ENCODE measurements at places on chromosomes 7 and 10.

- DNase-seq, result no peak
Observed at GRCh38 chr10:116215651-116216050, 57.4 kb downstream of the GFRA1 start.

GRCh38 chr7:77757589-77757988 lies 40.6 kb downstream of the TMEM60 start:
- DNase-seq, result no peak

GRCh38 chr7:70156057-70156456 lies 557.8 kb downstream of the AUTS2 start:
- no peak for DNase-seq

- DNase-seq, result no peak
Observed at GRCh38 chr10:91549262-91549661, 83.6 kb downstream of the PPP1R3C start.

DNA sequence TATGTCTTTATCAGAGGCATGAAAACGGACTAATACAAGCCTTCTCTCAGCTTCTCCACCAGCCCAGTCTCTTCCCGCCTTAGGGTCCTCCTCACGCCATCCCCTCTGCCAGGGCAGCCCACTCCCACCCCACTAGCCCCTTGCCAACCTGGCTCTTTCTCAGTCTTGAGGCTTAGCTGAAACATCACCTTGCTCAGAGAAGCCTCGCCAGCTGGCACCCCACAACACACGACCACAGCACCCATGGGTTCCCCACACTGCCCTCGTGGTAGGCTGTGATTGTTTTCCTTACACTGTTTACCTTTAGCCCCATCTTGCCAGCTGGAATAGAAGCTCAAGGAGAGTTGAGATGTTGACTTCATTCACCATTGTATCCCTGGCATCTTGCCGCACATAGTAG lies 44.4 kb downstream of the GPAM start:
- no peak for DNase-seq

DNA sequence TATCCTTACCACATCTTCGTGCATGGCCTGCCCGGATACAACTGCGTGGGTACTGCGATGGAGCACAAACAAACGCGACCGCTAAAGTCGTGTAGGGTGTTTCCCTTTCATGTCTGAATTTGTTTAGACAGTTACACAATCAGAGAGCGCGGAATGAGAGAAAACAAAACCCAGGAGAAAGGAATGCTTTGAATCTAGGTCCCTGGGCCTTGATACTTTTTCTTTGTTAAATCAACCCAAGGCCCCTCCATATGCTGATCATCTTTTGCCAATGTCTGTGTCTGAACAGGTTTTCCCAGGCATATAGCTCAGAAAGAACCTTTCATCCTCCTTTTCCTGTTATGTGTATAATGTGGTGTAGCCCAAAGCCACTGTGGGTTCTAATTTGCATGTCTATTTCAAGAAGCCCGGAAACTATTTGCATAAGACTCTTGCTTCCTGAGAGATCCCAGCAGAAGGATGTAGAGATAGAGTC lies 145.8 kb downstream of the FRMD4A start:
- DNase-seq, result no peak

DNA sequence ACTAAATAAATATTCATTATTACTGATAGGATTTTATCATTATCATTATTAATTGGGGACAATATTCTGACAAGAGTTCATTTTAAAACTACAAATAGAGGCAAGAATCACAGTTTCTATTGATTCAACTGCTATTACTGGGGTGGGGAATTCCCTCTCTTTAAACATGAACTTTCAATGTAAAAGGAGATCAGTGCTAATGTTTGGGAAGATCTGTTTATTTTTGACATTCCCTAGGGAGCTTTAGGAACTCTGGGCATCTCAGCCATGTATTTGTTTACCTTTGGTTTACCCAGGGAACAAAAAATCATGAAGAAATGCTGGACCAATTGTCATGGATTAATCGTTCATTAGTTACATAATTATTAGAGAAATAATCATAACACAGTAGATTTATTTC lies 443.2 kb upstream of the AKR1E2 start:
- DNase-seq, result no peak

- no peak for DNase-seq
Observed at GRCh38 chr10:63331586-63331985, 134.2 kb downstream of the JMJD1C start.

DNA sequence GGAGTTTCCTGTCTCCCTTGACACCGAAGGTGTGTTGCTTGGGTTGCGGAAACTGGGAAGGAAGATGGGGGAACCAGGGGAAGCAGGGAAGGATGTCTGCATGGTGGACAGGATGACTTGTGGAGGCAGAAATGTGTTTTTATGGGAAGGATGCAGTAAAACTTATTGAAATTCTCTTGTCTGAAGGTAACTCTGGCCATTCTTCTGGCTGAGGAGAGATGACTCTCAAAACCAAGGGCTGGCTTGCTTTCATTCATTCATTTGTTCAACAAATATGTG lies 1.5 kb downstream of the UBTD1 start:
- DNase-seq, result no peak

GRCh38 chr7:83427884-83428283 lies 221.1 kb downstream of the SEMA3E start:
- no peak for DNase-seq

DNA sequence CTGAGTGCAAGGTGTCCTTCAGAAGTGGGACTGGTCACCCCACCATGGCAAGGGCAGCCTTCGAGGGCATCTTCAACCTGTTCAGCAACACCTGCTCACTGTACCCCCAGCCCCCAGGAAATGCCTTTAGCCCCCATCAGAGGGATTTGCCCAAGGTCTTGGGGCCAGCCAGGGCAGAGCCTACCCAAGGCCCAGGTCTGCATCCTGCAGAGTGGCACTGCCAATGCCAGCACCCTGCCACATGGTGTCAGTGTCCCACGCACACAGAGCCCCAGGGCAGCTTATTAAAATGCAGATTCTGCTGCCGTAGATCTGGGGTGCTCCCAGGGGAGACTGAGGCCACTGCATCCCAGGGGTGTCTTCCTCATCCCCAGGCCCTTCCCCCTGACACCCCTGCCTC lies 106.2 kb upstream of the KCTD7 start:
- DNase-seq, result no peak

- no peak for DNase-seq
Observed at GRCh38 chr7:103116511-103116910, 32.4 kb downstream of the NAPEPLD start.

DNA sequence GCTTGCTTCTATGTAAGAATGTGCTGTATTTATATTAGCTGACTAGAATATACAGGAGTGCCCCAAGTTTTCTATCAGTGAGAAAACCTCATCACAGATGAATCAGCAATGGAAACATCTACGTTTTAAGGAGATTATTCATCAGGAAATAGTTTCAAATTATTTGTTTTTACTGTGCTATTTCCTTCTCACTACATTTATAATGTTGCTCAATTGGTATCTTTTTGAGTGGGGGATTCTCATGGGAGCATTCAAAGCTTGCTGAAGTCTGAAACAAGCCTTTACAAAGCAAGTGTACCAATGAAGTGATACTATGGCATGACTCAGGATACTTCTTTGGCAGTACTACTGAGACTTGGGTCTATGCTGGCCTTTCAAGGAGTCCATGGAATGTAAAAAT lies 191.1 kb upstream of the SLC26A5 start:
- no peak for DNase-seq

DNA sequence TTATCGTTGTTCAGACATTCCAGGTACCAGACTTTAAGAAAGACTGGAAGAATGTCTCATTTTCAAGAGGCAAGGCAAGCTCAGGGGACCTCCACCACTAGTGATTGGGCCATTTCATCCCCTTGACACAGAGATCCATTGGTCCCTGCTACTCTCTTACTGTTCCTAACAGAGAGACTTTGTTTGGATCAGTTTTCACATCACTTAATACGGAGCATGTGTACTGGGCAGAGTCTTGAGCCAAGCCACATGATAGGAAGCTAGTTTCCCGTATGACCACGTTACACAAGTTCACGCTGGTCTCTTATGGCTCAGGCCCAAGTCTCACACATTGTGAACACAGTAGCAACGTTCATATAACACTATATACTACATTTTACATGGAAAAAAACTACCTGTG lies 269.9 kb downstream of the BAMBI start:
- no peak for DNase-seq

DNA sequence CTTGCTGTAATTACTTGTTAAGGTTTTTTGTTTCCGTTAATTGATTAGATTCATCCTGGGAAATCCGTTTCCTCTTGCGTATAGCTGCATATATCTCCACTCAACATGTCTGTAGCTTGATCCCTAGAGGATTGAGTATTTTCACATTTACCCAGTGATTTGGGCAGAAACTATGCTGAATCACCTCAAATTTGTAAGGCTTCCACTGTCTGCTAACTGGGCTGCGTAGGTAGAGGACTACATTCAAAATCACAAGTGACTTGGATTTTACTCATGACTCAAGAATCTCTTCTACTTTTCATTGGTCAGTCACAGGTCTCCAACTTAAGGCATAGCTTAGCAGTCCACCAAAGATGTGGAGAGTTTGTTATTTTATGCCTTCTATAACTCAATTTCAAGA lies 141.8 kb downstream of the POLR1F start:
- no peak for DNase-seq
